T-helper 9 cell (primary cell): ENCODE measurements at places on chromosomes 3 and 15.

DNA sequence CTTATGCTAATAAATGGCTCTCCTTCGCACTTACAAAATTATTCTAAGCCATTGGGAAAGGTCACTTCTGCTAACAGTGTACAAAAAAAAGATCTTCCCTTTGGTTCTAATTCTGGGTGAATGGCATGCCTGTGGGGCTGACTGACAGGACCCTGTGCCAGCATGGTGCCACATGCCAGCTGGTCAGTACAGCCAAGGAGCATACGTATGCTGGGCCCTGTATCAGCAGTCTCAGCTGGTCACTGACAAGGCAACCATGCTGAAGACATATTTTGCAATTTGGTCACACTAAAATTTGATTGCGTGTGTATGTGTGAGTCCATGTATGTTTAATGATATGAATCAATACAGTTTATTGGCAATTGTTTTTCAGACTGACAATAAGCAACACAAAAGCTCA is 246.1 kb downstream of the TBL1XR1 start:
- DNase-seq: no peak

DNA sequence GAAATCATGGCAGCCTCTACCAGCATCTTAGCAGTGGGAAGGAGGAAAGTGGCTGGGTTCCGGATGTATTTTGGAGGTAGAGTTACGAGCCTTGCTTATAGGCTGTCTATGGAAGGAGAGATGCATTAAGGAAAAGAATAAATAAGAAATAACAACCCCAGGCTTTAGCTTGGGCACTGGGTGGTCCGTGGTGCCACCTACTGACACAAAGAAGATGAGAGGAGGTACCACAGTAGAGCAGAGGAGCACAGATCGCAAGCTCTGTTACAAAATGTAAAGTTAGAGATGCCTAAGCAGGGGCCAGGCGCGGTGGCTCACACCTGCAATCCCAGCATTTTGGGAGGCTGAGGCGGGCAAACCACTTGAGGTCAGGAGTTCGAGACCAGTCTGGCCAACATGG is 74.8 kb downstream of the TMEM39A start:
- no peak for DNase-seq

- DNase-seq: no peak
These were observed 71.0 kb downstream of the WWTR1 start for GRCh38 chr3:149586871-149587270.

DNA sequence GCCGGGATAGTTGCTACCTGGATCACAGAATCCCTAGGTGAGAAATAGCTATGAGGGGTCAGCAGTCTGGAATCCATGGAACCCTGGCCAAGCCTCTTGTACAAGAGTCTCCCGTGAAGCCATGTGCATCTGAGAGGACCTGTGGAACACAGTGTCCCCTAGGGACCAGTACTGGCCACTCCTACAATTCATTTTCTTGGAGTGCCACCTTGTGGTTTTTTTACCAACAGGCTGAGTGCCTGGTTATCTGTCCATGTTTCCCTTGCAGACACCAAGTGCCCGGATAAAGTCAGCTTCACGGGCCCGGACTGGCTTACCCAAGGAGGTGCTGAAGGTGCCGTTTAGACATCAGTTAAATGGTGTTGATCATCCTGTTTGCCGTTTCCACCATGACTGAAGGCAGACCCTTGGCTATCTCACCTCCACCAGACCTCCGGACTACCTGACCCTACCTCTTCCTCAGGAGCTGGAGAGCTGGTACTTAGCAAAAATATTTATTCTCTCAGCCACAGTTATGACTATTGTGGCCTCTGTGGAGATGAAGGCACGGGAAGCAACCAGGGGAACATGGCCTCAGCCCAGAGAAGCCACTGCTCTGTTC is 93.9 kb downstream of the RBPMS2 start:
- no peak for DNase-seq

- no peak for DNase-seq
These were observed 46.2 kb downstream of the GADL1 start for GRCh38 chr3:30848087-30848779.

DNA sequence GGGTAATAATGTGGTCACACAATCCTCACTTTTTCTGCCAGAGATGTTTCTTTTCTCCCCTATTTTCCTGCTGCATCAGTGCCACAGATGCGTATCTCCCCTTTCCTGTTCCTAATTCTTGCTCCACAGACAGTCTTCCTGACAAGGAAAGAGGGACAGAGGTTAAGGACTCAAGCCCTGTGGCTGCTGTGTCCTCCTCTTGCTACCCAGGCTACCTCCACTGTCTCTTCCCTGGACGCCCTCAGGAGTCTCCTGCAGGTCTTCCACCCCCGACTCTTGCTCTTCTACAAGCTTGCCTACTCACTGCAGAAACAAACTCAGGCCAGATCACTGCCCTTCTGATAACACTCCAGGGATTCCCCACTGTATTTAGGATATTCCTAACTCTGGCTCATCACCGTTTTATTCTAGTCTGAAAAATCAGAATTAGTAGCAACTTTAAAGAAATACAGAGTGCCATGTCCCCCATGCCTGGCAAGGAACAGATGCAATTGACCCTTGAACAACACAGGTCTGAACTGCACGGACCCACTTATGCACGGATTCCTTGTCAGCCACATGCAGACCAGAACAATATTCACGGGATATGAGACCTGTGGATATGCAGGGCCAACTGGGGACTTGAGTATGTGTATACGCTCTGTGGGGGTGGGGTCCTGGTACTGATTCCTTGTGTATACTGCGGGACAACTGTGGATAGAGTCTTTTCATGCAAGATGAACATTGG is 151.8 kb downstream of the GHSR start:
- DNase-seq: no peak

- DNase-seq: no peak
These were observed 451.0 kb downstream of the EPHB1 start for GRCh38 chr3:135246027-135246426.

DNA sequence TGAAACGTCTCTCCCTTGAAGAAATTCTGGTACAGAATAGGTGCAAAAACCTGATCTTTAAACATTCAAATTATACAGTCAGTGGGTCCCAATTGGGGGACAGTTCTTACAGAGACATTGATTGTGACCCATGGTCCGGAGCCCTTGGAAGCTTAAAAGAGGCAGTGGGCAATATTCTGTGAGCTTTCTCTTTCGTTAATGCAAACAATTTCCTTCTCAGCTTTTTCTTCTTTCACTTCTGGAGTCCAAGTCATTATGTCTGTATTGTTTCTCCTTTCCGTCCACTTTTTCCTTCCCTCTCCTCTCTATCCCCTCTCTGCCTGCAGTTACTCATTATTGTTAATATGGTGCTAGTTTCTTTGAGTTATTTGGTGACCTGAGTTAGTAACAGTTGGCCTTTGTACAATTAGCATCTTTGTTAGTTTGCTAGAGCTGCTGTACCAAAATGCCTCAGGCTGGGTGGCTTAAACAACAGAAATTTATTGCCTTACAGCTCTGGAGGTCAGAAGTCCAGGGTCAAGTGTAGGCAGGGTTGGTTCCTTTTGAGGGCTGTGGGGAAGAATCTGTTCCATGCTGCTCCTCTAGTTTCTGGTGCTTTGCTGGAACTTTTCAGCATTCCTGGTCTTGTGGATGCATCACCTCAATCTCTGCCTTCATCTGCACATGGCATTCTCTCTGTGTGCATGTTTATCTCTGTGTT is 102.6 kb downstream of the GMPS start:
- no peak for DNase-seq

DNA sequence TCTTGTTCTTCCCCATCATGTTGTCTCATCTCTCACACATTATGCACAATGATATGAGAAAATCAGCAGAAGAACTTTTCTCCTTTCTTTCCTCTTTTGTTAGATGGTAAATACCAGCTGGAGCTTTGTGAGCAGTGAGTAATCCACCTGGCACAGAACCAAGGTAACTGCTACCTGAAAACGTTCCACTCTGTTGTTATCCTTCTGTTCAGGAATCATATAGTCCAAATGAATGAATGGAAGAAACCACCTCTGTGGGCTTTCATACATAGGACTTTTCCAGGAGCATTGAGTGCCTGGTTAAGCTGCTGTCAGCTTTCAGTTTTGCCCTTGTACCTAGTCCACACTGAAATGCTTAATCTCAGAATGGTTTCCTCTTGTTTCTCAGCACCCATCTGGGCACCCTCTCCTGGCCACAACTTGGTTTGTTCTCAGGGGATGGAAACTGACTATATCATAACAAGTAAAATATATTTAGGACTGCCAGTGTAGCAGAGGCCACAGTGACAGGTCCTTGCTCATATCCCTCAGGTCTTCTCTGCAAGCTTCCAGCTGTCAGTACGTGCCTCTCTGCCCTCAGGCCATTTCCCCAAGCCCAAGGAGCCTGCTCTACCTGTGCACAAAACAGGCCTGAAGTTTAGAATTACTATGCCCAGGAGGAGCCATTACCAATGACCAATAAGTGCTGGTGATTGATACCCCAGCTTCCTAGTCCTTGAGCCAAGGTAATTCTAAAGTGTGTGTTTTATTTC is 23.5 kb upstream of the SLC4A7 start:
- DNase-seq: no peak

DNA sequence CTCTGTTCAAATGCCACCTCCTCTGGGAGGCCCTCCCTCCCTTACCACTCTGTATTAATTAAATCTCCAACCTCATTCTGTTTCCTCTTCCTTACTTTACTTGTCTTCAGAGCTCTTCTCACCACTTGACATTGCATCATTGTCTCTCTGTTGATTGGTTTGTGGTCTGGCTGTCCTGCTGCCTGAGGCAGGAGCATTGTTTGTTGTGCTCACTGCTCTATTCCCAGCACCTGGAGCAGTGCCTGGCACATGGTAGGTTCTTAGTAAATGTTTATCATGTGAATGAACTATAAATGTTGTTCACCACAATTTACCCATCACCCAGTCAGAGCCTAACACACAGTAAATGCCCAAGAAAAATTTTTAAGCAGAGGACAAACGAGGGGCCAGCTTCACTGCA is 6.7 kb upstream of the BFSP2 start:
- no peak for DNase-seq

- no peak for DNase-seq
These were observed 87.5 kb upstream of the GOLGA6B start for GRCh38 chr15:72566973-72567372.

- no peak for DNase-seq
These were observed 254.5 kb upstream of the RARB start for GRCh38 chr3:25173606-25174005.

DNA sequence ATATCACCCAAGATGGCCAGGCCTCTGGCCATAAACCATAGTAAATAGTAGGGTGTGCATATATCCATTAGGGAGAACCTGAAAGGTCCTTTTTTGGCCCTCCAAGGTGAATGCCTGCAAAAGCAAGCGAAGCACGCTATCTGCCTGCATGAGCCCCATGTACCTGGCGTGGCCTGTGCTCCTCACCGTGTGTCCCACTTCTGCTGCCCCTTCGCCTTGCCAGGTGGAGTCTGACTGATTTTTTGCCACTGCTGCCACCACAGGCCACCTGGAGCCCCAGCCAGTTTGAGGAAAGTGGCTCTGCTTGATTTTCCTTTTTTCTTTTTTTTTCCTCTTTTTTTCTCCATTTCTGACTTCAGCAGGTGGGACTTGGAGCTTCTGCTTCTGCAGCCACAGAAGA is 139.7 kb downstream of the SNRPN start:
- DNase-seq: no peak

DNA sequence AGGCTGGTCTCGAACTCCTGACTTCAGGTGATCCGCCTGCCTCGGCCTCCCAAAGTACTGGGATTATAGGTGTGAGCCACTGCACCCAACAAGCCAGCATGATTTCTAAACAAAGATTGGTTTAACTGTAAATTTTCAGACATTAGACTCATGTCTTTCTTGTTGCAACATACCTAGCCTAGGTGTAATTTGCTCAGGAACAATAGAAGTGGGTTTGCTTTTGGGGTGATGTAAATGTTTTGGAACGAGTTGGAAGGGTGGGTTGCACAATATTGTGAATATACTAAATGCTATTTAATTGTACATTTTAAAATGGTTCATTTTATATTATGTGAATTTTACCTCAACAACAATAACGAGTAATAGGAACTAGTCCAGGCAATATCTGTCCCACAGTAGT is 7.1 kb downstream of the CCR4 start:
- no peak for DNase-seq

GRCh38 chr3:28018925-28019718 is 222.3 kb upstream of the CMC1 start:
- no peak for DNase-seq

GRCh38 chr15:49044002-49044401 is 2.2 kb downstream of the SECISBP2L start:
- no peak for DNase-seq

DNA sequence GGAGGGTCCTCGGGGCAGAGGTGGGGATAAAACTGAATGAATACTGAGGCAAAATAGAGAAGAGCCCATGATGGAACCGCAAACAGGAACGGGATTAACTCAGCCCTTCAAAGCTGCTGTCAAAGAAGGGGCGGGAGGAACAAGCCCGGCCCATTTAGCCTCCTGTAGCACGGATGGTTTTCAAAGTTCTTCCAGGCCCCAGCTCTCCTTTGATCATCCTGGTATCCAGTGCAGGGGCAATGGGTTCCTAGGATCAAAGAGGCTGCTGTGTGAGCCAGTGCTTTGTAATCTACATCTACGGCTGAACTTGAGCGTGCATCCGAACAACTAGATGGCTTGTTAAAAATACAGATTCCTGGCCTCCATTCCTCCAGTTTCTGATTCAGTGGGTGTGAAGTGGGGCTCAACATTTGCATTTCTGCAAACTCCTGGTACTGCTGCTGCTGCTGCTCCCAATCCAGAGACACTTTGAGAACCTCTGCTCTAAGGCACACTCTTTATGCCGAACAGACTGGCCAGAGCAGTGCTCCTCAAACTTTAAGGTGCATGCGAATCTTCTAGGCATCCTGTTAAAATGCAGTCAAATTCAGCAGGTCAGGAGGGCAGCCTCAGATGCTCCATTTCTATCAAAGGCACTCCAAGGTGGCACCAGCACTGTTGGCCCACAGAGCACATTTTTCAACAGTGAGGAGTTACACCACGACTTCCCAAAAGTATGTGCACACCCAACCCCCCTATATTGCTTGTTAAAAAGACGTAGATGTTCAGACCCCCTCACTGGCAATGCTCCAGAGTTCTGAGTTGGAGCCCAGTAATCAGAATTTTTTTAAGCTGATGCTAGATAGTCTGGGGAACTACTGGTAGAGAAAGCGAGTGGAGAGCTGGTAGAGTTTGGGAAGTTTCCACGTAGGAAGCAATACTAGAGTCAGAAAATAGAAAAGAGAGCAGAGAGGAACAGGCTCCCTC is 5.6 kb downstream of the GALNT15 start:
- DNase-seq: no peak

- no peak for DNase-seq
These were observed 124.1 kb downstream of the TJP1 start for GRCh38 chr15:29698030-29698701.

DNA sequence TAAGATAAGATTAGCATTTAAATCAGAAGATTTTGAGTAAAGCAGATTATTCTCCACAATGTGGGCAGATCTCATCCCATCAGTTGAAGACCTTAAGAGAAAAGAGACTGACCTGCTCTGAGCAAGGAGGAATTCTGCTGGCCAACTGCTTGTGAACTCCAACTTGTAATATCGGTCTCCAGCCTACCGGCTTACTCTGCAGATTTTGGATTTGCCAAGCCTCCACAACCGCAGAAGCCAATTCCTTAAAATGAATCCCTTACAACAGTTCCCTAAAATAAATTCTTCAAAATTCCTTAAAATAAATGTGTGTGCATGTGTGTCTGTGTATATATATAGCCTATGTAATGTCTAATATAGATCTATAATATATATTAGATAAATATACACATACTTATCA is 107.4 kb upstream of the KLF13 start:
- DNase-seq: no peak
